ENCODE measurements at places on chromosomes 4 and X.

DNA sequence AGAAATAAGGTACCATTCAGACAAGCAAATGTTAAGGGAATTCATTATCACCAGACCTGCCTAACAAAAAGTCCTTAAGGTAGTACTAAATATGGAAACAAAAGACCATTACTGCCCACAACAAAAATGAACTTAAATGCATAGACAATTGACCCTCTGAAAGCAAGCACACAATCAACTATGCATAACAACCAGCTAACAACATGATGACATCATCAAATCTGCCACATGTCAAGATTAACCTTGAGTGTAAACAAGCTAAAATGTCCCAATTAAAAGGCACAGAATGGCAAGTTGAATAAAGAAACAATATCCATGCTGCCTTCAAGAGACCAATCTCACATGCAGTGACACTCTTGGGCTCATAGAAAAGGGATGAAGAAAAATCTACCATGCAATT lies 160.7 kb upstream of the CPXCR1 start:
- DNase-seq, result no peak

DNA sequence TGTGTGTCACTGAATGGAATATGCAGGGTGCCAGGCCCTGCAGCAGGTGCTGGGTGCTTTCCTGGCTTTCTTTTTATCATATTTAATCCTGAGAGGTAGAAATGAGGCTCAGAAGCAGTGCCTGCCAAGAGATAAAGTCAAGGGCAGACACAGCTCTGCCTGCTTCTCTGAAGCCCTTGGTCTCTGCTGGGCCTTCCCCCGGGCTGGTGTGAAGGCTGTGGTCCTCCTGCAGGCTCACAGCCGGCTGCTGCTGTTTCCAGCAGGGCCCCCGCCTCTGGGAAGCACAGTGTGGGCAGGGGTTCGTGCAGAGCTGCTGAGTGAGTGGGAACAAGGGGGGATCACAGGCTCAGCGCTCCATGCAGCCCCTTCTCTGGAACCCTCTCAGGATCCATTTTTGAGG lies 49.6 kb downstream of the TBC1D14 start:
- no peak for DNase-seq

DNA sequence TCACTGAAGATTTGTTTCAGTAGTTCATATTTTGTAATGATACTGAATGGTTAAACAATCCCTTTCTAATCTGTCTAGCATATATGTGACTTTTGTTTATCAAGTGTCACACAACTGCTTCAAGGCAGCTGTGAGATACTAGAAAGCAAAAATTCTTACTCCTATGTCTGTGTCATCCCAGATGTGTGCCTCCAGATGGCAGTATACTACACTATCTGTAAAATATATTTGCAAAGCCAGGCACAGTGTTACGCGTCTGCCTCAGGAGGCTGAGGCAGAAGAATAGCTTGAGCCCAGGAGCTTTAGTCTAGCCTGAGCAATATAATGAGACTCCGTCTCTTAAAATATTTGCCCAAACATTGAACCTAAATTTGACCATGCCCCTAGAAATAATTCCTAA lies 4.0 kb downstream of the NUDT10 start:
- no peak for DNase-seq

DNA sequence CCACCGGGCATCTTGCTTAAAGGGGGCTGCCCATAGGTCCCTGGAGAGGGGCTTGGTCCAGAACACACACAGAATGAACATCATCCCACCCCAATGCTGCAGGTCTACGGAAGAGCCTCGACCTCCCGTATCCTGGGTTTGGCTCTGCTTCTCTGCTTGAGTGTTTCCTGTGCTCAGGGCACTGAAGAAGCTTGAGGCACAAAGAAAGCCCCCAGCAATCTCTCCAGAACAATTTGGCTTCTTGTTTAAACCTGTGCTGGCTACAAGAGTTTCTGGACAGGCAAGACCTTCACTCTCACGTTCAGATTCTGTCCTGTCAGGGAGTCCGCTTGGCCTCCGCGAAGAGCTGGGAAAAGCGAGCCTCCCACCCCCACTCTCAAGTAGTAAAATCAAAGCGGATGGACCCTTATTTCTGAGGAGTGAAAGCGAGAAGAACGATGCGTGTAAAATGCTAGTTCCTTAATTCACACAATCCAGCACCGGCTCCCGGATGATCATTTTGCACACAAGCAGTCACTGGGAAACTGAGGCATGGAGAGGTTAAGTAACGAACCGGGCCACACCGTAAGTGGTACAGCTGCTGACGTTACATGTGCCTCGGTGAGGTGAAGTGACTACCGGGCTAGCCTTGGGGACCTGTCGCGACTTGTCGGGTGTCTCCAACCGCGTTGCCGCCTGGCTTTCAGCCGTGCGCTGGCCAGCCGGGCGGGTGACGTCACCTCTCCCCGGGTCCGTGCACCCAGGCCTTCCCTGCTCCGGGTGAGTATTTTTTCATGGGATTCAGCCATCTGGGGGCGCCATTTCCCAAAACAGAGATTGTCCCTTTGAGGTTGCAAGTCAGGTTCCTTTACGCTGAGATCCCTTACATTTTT lies 3.1 kb upstream of the SFRP2 start:
- peak; percentile 22 for DNase-seq

DNA sequence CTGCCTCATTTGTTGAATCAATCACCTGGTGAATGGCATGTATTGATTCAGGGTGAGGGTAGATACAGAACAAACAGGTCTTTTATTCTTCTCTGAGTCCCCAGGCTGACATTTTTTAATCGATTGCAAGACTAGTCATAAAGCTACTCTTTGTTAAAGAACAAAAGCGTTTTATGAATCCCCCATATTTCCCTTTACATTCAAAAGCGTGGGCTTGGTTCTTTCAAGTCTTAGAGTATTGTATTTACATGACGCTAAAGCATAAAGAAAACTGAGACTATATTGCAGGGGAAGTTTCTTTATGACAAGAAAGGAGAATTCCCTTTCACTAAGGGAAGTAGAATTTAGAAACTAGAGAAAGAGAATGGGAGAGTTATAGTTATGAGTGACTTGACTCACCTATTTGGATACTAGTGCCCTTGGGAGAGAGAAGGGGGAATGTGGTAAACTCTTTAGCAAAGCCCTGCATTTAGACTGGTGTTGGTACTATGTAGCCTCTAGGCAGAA lies 69.3 kb upstream of the PDE5A start:
- DNase-seq, result no peak

DNA sequence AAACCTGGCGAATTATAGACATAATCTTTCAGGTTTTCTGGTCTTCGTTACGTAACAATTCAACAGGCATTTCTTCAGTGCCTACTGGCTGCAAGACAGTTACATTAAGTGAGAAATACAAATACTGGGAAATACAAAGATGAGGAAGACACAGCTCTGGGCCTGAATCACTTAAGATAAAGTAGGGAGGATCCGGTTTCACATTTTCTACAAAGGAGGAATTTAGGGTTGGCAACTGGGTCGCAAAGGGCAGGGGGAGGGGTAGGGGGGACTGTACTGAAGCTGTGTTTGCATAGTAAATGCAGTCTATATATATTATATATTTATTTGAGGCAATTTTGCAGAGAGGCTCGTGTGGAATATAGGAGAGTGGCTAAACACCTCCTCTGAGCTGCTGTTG lies 107.4 kb downstream of the MAML3 start:
- peak; percentile 32 for DNase-seq

DNA sequence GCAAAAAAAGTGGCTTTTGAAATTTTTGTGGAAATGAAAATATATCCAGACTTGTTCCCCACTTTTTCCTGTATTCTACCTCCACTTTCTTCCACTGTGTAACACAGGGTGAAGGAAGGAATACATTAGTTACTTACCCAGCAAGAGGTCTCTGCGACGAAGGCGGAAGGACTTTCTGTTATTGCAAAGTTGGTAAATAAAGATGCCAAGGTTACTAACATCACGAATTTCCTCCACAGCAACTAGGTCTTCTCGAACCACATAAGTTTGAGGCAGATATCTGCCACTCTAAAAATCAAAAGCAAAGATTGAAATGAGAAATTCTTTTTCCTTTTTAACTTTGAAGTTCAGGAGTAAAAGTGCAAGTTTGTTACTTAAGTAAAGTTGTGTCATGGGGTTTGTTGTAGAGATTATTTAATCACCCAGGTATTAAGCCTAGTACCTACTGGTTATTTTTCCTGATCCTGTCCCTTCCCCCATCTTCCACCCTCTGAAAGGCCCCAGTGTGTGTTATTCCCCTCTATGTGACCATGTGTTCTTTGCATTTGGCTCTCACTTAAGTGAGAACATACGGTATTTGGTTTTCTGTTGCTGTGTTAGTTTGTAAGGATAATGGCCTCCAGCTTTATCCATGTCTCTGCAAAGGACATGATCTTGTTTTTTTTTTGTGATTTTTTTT lies 5.8 kb downstream of the ITM2A start:
- DNase-seq, result no peak

DNA sequence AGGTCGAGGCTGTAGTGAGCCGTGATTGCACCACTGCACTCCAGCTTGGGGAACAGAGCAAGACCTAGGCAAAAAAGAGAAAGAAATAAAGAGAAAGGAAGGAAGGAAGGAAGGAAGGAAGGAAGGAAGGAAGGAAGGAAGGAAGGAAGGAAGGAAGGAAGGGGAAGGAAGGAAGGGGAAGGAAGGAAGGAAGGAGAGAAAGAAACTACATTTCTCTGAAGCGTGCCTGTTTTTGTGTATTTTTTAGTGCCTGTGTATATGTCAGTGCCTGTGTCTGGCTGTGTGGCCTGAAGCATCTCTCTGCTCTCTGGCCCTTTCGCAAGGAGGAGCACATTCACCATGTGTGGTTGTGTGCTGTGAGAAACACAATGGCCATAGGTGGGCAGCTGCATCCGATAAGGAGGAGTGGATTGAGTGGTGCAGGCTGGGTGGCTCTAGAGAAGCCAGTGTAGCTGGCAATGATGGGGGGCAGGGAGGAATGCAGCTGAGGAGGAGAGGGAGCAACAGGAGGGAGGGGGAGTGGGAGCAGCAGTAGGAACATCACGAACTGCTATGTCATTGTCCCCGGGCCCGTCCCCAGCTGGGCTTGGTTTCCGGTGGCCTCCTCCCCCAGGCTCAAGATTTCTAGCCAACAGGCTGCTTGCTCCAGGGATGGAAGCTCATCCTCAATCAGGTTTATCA lies 11.4 kb downstream of the SYN1 start:
- peak; percentile 28 for DNase-seq

GRCh38 chr4:48149827-48150370 lies 15.8 kb upstream of the TXK start:
- no peak for DNase-seq

GRCh38 chrX:13996650-13997049 lies 33.0 kb downstream of the GEMIN8 start:
- no peak for DNase-seq

GRCh38 chr4:182968917-182969650 lies 51.9 kb upstream of the DCTD start:
- DNase-seq, result no peak

DNA sequence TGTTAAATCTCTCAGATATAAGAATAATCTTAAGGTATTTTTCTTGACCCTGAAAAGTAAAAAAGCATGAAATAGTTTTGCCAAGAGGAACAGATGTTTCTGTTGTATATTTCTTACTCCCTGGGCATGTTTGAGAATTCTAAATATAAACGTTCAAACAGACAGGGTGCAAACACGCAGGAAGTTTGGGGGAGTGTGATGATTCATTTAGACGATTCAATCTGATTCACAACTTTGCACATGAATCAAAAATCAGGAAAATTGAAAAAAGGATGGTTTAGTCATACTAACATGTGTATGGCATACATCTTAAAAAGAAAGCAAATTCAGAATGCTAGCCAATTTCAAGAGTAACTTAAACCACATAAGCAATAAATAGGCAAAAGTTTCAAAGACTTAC lies 340.3 kb upstream of the GRID2 start:
- DNase-seq, result no peak

DNA sequence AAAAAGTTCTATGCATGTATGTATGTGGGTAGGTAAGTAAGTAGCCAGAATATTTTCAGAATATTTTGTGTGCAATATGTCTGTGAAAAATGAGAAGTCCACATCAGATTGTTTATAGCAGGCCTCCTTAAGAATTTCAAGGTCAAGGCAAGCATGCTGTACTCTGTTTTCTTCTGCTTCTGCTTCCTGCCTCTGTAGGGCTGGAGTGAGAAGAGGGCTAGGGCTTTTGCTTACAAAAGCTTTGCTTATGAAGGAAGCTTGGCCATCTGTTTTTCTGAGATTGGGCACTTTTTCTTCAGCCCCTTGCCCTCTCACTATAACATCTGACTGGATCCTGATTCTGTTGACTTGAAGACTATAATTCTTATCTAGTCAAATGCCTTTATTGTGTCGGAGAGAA lies 150.4 kb downstream of the EMCN start:
- no peak for DNase-seq

DNA sequence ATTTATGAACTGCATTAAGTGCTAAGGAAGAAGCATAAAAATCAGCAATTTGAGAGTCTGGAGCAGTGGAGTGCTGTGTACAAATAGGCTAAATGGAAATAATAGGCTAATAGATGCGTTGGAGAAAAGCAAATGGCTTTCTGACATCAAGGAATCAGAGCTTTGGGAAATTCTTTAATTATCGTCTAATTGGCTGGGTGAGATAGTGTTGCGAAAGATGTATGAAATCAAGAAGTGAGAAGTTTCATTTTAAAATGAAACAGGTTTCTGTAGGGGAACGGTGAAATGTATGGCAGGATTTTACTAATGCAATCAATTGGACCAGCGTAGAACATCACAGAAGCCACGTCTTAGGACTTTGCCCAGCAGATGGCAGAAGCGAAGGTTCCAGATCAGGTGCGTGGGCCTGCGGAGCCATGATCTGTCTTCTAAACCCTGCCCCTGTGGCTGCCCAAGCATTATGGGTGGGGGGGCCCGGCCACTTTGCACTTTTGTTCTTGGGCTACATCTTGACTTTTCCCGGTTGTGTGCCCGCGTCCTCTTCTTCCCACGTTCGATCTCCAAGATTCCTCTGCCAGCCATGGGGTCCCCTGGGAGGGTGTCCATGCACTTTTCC lies 118.5 kb upstream of the SHISA3 start:
- no peak for DNase-seq

DNA sequence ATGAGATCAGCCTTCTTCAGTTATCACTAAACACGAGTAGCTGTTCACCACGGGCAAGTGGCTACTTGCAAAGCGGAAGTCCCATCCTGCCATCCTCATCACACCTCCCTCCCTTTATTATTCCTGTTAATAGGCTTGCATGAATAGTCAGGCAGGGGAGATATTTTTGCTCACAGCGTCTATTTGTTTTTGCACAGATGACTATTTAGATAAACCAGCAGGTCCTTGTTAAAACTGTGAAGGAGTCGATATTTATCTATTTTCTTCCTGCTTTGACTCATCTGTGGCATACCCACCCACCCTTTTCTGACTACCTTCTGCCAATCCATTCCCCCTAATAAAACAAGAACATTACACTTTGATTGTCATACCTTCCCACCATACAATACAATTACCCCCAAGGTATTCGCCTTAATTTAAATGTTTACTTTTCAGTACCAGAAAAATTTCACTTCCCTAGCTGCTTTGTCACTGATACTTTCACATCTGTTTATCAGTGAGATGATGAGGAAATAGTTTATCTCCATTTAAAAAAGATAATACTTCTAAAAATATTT lies 96.6 kb upstream of the BANK1 start:
- DNase-seq, result no peak

GRCh38 chrX:12115377-12115776 lies 22.9 kb upstream of the FRMPD4 start:
- DNase-seq, result no peak

GRCh38 chrX:125998432-125998831 lies 167.7 kb downstream of the DCAF12L2 start:
- DNase-seq, result no peak

- DNase-seq, result no peak
These were observed 758.5 kb downstream of the KCTD8 start for GRCh38 chr4:43690116-43690515.

GRCh38 chr4:181150191-181150590 lies 1093.0 kb upstream of the TENM3 start:
- no peak for DNase-seq

- DNase-seq, result no peak
These were observed 262.7 kb upstream of the ETNPPL start for GRCh38 chr4:109025471-109026076.
